ENCODE measurements at places on chromosomes 2 and 18. TPM values are rescaled to one million over a fixed set of nuclear protein-coding genes. Genes with fewer than 3 reads are reported as not detected.

Gene FBXO11
- 102 TPM for total RNA-seq

- DNase-seq, result no peak
These were observed 206.5 kb upstream of the ZSWIM2 start for GRCh38 chr2:187055463-187055862.

DNA sequence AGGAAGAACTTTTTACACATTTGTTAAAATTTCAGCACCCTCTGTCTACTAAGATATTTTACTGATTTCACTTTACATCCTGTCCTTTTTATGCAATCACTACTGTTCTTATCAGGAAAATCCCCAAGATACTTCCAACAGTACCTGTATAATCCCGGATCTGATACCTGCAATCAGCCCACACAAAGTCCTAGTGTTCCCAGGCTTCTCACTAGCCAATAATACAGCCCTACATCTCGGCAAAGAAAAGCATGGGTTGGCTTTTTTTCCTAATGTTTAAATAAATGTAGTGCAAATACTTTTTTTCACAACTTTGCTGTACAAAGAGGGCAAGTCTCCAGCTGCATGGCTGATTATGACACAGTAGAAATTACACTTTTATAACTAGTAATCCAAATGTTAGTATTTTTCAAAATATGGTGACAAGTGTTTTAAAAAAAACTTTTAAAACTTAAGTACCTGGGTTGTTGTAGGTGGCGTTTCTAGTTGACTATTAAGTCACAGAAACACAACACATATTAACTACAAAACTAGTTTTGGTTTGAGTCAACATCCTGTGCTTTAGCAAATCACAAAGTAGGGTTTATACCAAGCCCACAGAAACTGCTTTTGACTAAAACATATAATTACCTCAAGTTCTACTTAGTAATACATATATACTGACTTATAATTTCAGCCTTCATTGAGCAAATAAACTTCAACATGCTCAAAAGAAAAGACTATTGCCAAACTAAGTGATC, 19.5 kb downstream of the CNOT11 start:
- no peak for DNase-seq

- no peak for DNase-seq
These were observed 116.1 kb upstream of the HDAC4 start for GRCh38 chr2:239516954-239517305.

DNA sequence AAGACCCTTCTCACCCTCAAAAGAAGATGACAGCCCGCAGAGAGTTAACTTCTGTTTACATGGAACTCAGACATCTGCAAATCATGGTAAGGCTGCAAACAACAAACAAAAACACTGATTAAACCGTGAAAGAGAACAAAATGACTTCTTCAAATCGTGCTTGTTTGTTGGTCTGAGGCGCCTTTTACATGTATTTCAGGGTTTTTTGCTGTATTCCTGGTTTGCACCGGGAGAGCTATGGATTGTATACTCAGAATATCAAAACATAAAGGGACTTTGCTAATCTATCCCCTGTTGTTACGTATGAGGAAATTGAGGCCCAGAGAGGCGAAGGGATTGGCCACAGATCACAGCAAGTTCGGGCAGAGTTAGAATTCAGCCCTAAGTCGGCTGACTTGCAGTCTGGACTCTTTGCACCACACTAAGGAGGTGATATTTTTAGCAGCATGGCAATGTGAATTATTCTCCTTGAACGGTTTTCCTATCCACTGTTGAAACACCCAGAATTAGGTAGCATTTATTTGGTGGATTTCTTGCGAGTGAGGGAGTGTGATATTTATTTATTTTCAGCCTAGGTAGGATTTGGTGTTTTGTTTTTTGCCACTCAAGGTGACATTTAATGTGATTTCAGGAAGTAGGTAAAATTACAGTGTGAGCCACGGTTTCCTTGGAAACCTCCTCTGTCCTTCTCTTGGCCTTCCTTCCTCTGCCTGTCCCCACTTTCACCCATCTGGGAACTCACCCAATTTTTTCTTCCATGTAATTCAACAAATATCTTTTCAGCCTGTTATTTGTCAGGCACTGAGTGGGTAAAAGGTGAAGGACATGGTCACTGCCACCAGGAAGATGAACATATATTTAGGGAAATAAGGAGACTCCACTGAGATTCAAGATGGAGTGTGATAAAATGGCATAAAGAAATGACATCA, 980 bp upstream of the PDE6D start:
- no peak for DNase-seq

DNA sequence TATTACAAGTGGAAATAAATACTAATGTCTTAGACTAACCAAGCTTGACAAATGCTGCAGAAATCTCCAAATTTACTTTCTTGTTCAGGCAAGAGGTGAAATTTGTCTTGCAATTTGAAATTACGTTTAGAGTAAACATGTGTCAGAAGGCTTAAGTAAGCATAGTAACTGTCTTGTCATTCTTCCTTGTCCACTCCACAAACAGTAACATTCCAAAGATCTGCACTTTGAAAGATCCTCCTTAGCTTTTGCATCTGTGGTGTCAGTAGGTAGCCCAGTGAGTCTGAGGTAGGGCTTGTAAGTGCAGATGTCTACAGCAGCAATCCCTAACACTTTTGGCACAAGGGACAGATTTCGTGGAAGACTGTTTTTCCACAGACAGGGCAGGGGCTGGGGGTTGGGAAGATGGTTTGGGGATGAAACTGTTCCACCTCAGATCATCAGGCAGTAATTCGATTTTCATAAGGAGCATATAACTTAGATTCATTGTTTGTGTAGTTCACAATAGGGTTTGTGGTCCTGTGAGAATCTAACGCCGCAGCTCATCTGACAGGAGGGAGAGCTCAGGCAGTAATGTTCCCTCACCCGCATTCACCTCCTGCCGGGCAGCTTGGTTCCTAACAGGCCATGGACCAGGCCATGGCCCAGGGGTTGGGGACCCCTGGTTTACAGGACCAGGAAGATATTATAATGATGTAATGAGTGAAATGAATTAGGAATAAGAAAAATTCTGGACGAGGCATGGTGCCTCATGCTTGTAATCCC, 18.6 kb downstream of the RASGRP3 start:
- no peak for DNase-seq

GRCh38 chr2:129255610-129256313, 723.7 kb upstream of the RAB6C start:
- DNase-seq, result no peak

DNA sequence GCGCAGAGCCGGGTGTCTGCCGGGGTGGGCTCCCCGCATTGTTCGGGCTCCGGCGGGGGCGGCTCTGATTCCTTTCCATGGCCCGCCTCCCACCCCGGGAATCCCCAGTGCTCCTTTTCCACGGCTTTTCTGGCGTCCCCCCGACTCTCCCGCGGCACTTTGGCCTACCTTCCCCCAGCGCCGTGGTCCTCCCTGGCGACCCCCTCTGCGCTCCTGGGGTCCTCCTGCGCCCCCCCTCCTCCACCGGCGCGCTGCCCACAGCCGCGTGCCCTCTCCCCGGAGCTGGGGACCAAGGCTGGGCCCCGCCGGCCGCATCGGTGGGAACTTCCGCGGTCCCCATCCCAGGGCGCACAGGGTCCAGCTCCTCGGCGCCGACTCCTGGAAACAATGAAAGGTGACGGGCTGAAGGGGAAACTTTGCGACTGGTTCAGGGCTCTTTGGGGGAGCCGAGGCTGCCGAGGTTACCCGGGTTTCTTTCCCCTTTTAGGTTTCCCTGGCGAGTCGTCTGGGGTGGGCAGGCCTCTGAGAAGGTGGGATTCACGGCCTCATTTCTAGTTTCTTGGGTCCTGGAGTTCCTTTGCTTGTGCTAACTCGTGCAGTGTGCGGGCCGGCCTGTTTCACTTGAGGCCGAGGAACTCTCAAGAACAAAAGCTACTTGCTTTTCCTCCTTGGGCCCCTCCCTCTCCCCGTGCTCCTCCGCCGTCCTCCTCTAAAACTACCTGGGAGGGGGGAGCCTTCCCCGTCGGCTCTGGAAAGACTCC, 2.2 kb downstream of the TGIF1 start:
- DNase-seq, result peak; percentile 28

GRCh38 chr2:45986509-45986908, 310.7 kb upstream of the EPAS1 start:
- DNase-seq, result no peak

- no peak for DNase-seq
These were observed 24.8 kb downstream of the CYRIA start for GRCh38 chr2:16640867-16641266.

Measured in progenitor cell of endocrine pancreas (in vitro differentiated cells).